ENCODE measurements at places on chromosomes 12 and 14. TPM values are rescaled to one million over a fixed set of nuclear protein-coding genes. Genes with fewer than 3 reads are reported as not detected.

The PTPRB gene
- 1.0 TPM for total RNA-seq

GRCh38 chr12:14774074-14774905 is 29.0 kb downstream of the WBP11 start:
- peak; percentile 89 for DNase-seq

GRCh38 chr14:50303744-50304471 is 8.1 kb downstream of the L2HGDH start:
- DNase-seq: no peak

GRCh38 chr14:103716899-103717411 is 1.3 kb downstream of the ZFYVE21 start:
- DNase-seq: no peak

The FAM186B gene
- total RNA-seq: 0.23 TPM

GRCh38 chr14:23117371-23118020 is 1.6 kb downstream of the CEBPE start:
- DNase-seq: no peak

DNA sequence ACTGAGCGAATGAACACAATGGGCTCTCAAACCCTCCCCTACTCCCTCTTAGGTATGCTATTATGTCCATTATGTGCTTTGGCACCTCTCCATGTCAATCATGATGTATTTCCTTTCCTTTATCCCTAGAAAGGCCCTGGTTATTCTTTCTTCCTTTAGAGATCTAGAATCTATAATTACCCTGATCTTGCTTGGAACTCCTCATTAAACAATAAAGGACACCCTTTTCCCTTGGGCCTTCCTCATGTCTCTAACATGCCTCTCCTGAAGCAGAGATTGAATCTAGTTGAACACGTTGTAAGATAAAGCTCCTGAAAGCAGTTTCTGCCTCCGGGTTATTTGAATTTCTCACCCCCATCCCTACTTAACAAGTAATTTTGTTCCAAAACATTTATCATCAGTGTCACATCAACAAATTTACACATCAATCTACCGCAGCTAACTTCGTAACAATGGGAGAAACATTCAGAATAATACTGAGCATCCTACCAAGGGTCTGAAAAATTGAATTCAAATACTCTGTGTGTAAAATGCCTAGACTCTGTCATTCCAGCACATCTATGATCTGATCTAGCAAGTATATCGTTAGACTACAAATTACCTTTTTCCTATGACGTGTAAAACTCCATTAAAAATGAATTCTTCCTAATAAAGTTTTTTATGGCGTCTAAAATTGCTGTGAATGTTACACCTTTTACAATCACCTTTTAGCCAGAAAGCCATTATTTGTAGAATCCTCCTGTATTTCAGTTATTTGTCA is 5.4 kb downstream of the USP44 start:
- DNase-seq: no peak

GRCh38 chr12:86659985-86660384 is 403.8 kb upstream of the MGAT4C start:
- DNase-seq: peak; percentile 35

Data from NCI-H460 (cell line).